GM04503 (cell line): ENCODE measurements at places on chromosomes 6 and 20.

GRCh38 chr6:20284672-20285071, 72.4 kb upstream of the MBOAT1 start:
- no peak for DNase-seq

GRCh38 chr6:41755895-41756294, 8.7 kb upstream of the PGC start:
- DNase-seq, result no peak

- no peak for DNase-seq
Observed at GRCh38 chr6:138031417-138031816, 75.8 kb downstream of the PERP start.

GRCh38 chr20:58630063-58630462, 21.0 kb upstream of the STX16 start:
- DNase-seq, result no peak

DNA sequence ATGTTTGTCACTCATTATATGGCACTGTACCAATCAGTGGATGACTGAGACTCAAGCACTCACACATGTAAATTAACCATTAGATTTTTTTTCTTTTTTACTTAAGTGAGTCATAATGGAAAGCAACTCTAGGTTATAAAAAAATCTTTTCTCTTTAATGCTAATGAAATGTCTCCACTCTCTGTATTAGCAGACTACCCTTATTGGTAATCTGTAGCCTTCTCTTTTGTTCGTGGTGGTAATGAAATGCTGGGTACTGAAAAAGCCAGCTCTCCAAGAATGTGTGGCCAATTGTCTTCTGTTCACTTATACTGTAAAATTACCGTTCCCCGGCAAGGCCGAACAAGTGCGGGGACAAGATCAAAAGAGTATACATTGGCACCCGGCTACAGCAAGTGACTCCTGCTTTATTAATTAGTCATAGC, 69.0 kb downstream of the AFG1L start:
- no peak for DNase-seq

GRCh38 chr20:1801225-1801928, 93.8 kb upstream of the SIRPA start:
- DNase-seq, result no peak

- DNase-seq, result no peak
Observed at GRCh38 chr6:150720774-150721233, 121.1 kb downstream of the PLEKHG1 start.

DNA sequence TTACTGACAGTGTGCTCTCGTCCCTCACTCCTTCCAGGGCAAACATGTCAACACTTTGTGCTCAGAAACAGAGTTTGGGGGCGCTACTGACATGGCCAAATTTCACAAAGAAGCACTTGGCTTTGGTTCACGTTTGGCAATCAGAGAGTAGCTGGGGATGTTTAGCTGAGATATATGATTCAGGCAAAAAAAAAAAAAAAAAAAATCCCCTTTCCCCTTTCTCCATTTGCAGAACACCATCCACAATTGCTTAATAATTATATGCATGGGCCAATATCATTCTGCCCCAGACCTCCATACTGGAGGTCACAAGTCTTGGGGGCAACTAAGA, 128.4 kb upstream of the ADGRF1 start:
- no peak for DNase-seq

- DNase-seq, result no peak
Observed at GRCh38 chr20:37382482-37383120, 36.7 kb downstream of the SRC start.

- no peak for DNase-seq
Observed at GRCh38 chr6:98833307-98834059, 891 bp upstream of the POU3F2 start.

- DNase-seq, result no peak
Observed at GRCh38 chr6:124260337-124260736, 456.7 kb downstream of the NKAIN2 start.

- no peak for DNase-seq
Observed at GRCh38 chr6:13012296-13012695, 295.7 kb downstream of the PHACTR1 start.

GRCh38 chr6:137231895-137232294, 12.7 kb upstream of the IFNGR1 start:
- no peak for DNase-seq
